ENCODE measurements at places on chromosomes 3 and 15.

GRCh38 chr3:129061023-129061887, 676 bp downstream of the GP9 start:
- DNase-seq, result no peak

DNA sequence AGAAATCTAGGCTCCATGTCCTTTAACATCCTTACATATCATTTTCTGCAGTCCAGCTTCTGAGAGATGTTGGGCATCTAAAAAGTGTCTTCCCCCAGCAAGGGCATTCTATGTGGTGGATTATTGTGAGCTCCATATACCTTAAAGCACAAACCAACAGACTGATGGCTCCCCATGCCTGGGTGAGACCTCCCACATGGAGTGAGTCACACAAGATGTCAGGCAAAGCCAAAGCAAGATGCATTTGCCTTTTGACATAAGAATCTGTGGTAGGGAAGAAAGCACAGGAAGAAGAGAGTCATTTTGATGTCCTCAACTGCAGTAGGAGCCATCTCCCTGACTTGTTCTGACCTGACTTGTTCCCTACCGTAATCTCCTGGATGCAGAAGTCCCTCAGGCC, 238.7 kb upstream of the EIF1B start:
- peak; percentile 64 for DNase-seq

GRCh38 chr3:151282921-151283320, 4.6 kb upstream of the P2RY14 start:
- DNase-seq, result peak; percentile 65

GRCh38 chr15:74541494-74542165, 610 bp downstream of the ARID3B start:
- DNase-seq, result peak; percentile 72

DNA sequence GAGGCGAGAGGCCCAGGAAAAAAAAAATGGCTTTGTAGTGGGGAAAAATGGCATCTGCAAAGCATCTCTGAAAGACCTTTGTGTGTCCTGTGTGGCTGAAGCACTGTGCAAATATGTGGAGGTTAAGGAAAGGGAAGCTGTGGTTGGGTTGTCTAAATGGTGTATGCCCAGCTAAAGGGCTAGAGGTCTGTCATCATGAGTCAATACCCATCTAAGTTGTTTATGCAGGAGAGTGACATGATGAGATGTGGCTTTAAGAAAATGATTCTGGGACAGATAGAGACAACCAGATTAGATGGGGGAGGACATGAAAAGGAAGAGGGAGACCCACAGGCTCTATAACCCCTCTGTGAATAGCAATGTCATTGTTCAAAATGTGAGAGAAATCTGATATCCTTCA, 280.7 kb downstream of the MFSD1 start:
- DNase-seq, result peak; percentile 77

DNA sequence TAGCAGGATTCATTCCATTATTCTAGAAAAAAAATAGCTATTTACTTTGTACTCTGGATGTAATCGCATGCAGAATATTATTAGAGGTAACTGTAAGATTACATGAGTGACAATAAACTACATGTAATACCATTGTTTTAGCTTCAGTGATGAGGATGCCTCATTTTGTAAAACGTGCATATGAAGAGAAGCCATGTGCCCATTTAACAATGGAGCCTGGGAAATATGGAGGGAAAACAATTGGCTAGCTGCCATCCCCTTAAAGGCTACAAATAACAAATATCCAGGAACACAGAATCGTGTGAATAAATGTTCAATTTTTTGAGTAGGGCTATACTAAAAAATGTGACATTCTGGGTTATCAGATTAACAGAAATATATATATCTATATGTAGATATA, 151.1 kb downstream of the SAMMSON start:
- no peak for DNase-seq

DNA sequence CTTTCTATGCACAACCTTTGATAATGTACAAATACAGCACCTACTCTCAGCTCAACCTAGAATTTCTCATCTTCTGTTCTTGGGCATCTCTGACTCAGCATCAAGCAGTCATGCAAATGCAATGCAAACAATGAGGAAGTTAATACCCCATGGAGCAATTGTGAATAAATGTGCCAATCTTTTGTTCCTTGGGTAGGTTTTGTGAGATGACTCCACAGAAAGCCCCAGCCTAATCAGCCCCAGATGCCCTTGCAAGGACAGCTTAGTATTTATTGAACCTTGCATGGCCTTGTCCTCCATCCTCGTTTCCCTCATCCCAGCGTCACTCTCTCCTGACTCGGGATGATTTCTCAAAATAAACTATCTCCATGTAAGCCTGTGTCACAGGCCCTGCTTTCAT, 494.7 kb upstream of the NECTIN3 start:
- DNase-seq, result peak; percentile 96

DNA sequence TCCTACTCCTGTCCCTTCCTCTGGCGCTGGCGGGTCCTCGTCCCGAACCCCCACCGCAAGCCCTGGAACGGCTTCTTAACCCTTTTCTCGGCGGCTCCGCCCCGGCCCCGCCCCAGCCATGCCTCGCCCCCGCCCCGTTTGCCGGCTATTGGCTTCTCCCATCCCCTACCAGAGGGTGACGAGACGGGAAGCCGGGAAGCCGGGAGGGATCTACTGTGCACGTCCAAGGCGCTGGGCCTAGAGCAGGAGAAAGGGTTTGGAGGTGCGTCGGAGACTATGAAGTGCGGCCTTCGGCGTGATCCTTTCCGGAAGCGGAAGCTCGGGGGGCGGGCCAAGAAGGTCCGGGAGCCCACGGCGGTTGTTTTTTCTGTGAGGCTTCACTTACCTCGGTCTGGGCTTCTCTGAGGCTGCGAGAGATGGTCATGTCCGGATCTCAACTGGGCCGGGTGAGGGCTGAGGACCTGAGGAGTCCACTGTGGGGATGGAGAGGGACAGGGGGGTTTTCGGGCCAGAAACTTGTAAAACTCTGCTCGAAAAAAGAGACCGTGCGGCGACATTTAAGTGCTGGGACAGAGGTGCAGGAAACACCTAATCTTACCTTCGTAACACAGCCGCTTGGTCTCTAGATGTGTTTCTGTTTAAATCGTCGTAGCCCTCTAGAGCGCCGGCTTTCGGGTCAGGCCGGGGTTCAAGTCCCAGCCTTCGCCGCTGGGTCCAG, 21.4 kb downstream of the ROPN1B start:
- DNase-seq, result peak; percentile 88

GRCh38 chr3:106263546-106263945, 394.7 kb upstream of the CBLB start:
- no peak for DNase-seq

- DNase-seq, result no peak
These were observed 161.5 kb upstream of the CTNNB1 start for GRCh38 chr3:41037651-41038334.

DNA sequence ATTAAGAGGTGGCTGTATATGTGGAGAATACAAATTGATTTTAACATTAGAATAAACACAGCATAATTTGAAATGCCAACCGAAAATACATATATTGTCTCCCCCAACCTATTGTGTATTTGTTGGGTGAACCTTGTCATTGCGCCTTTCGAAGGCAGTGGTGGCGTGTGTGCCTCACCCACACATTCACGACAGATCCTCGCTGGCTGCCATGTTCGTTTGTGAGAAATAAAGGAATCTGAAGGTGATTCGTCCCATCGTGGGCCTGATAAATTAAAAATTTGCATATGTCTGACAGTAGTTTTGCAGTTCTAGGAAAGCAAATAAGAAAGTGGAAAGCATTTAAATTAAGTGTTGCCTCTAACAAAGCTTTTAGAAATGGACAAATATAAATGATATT, 222.8 kb upstream of the TOPAZ1 start:
- DNase-seq, result no peak

- DNase-seq, result no peak
These were observed 42.7 kb upstream of the MTMR10 start for GRCh38 chr15:31034152-31034551.

GRCh38 chr3:141538568-141539240, 51.9 kb downstream of the RASA2 start:
- DNase-seq, result no peak

DNA sequence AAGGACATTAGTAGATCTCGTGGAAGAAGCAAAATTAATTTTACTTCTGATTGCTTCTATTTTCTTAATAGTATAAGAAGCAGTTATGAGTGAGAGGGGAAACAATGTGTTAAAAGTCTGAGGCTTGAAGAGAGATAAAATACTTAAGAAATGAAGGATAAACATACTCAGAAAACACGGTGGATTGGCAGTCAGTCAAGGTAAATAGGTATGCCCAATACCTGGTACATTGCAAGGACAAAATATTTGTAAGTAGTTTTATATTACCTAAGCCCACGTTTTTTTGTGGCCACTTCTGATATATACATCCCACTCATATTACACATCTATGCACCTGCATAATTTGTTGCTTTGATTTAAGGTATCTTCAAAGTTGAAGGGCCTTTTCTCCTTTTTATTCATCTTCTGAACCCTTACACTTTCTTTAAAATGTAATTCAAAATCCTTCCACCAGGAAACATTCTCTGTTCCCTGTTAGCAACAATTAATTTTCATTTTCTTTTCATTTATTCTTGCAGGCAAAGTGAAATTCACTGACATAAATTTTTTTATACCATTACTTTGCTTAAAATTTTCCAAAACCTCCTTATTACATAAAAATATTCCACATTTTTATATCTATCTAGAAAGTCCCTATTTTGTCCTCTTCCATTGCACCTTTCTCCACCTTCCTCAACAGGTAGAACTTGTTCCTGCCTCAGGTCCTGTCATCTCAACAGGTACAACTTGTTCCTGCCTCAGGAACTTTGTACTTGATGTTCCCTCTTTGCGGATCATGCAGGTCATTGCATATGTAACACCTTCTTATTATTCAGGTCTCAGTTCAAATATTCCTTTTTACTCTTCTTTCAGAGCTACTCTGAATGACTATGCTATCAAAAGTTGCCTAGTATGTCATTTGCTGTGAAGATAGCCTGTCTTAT, 755.7 kb upstream of the ALCAM start:
- no peak for DNase-seq

- no peak for DNase-seq
These were observed 199.2 kb upstream of the TPM1 start for GRCh38 chr15:62843311-62843710.

DNA sequence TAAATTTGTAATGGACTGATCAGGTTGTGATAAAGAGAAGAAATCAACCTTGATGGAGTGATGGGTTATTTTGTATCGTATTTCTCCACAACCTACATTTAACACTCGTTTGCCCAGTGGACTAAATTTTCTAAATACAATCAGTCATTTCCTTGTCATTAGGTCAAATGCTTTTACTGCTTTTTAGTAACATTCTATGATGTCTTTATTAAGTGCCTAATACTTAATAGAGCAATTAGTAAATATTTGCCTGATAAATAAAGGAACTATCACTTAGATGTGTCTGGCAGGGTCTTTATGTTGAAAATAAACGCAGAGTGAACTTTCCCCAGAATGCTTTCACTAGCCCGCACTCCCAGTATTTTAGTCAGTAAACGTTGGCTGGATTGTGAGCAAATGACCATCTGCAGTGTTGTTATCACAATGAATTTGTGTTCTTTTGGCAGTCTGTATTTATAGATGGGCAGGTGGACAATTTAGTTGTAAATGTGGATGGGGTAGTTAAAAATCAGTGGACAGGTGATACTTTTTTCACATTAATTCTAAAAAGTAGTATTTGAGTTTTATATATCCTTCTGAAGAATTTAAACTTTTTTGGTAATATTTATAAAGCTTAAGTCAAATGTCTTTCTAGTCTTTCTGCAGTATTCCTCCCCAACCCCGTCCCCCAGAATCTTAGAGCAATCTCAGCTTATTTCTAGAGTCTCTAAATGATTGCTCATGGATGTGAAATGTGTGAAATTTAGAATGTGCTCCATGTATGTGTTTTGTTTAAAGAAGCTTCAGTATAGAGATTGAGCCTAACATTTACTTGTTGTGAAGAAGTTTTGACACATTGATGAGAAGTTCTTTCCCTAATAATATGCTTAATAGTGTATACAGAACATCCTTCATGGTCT, 4.9 kb downstream of the USP3 start:
- peak; percentile 50 for DNase-seq

- DNase-seq, result peak; percentile 30
These were observed 120.3 kb downstream of the LRRK1 start for GRCh38 chr15:101039461-101039860.

GRCh38 chr3:62876064-62876463, 848 bp upstream of the CADPS start:
- peak; percentile 61 for DNase-seq

- no peak for DNase-seq
These were observed 666.9 kb downstream of the MECOM start for GRCh38 chr3:168996622-168997021.

- DNase-seq, result peak; percentile 89
These were observed 90.3 kb downstream of the FMN1 start for GRCh38 chr15:33104212-33104611.

DNA sequence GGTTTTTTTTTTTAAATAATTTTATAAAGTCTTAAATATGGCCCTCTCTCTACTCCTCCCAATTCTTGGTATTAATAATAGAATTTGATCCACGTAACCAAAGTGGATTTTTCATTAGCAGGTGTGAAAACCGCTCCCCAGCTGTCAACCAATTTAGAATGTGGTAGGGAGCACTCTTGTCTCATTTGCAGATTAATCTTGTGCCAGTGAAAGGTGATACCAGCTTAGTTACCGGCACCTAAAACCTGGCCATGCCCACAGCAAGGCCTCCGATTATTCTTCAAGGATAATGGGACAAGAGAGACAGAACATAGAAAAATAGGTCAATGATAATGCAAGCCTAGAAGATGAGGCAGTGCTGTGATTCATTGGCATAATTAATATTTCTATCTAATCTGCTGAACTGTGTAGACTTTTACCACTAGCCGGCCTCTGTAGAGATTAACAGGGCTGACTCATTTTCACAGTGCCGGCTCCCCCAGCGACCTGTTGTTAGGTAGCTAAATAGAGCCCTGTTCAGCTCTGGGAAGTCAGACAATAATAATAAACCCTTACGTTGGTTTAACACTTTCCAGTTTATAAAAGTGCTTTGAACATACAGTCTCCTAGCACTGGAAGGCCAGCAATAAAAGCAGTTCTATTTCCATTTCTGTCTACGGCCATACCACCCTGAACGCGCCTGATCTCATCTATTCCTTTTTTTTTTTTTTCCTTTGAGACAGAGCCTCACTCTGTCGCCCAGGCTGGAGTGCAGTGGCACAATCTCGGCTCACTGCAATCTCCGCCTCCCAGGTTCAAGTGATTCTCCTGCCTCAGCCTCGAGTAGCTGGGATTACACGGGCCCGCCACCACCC, 102.9 kb downstream of the SHQ1 start:
- DNase-seq, result no peak

DNA sequence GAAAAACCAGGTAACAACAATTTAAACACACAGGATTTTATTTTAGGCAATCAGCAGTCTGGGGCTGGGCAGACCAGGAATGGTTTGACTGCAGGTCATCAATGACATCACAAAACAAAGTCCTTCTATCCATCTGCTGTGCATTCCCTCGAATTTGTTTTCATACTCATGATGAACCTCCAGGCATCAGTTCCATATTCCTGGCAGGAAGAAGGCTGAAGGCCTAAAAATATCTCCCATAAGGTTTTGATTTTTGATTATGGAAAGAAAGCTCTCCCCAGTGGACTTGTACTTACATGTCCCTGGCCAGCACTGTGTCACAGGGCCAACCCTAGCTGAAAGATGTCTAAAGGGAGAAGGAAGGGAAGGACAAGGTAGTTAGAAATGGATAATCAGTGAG, 107.4 kb downstream of the PEAK1 start:
- peak; percentile 68 for DNase-seq

All from fibroblast of skin of back (primary cell).